Cortex of kidney (tissue), 1 donor: ENCODE measurements at places on chromosomes 5 and 9.

GRCh38 chr5:117621921-117622320 is 1047.3 kb upstream of the SEMA6A start:
- no peak for DNase-seq

DNA sequence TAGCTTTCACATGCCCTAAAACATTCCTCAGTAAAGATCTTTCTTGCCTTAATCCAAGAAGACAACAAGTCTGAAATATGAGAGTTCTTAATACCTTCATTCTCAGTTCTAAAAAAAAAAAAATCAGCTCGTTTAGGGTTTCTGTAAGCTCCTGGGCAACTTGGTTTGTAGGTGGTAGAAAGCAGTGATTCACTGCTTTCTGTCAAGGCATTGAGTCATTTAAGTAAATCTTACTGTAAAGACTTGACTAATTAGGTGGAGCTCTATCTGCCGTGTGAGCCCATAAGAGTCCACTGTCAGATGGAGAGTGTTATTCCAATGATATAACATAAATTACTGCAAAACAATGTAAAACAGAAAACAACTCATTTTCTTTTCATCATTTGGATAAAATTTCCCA is 56.1 kb upstream of the MAST4 start:
- no peak for DNase-seq

- no peak for DNase-seq
Observed at GRCh38 chr5:25862276-25862675, 1176.1 kb downstream of the CDH9 start.

DNA sequence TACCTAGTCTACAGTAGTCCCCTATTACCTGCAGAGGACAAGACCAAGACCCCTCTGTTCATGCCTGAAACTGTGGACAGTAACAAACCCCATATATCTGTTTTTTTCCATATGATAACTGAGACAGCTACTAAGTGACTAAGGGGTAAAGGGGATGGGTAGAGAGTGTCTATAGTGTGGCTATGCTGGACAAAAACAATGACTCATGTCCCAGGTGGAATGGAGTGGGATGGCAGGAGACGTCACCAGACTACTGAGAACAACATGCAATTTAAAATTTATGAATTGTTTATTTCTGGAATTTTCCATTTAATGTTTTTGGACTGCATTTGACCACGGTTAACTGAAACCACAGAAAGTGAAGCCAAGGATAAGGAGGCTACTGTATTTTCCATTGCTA is 171.8 kb downstream of the AGTPBP1 start:
- no peak for DNase-seq
